ENCODE measurements at places on chromosomes 5 and 9. TPM values are rescaled to one million over a fixed set of nuclear protein-coding genes. Genes with fewer than 3 reads are reported as not detected.

DNA sequence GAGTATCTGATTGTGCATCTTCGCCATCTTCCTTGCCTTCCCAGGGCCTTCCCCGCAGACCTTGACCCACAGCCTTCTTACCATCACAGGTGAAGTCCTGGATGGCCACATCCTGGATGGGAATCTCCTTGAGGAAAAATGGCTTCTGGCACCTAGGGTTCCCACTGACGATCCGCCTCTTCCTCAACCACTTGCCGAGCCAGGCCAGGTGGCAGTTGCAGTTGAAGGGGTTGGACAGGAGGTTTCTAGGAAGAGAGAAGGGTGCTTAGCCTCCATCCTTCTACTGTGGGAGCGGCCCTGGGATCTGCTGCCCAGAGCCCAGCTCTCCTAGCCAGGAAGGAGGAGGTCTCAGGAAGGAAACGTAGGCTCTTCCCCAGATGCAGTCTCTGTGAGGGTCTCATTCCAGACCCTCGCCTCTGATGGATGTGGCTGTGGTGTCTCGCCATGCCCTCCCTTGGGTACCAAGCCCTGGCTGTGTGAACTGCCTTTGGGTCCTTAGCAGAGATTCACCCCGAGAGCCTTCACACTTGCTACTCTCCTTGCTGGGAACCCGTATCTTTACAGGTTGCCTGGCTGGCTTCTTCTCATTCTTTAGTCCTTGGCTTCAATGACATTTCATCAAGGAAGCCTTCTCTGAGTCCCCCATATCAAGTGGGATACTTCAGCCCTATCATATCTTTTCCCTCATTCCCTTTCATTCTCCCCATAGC is 170.4 kb upstream of the PANK3 start:
- no peak for DNase-seq

- no peak for DNase-seq
Measured at GRCh38 chr5:41575110-41575779, 64.8 kb upstream of the PLCXD3 start.

DNA sequence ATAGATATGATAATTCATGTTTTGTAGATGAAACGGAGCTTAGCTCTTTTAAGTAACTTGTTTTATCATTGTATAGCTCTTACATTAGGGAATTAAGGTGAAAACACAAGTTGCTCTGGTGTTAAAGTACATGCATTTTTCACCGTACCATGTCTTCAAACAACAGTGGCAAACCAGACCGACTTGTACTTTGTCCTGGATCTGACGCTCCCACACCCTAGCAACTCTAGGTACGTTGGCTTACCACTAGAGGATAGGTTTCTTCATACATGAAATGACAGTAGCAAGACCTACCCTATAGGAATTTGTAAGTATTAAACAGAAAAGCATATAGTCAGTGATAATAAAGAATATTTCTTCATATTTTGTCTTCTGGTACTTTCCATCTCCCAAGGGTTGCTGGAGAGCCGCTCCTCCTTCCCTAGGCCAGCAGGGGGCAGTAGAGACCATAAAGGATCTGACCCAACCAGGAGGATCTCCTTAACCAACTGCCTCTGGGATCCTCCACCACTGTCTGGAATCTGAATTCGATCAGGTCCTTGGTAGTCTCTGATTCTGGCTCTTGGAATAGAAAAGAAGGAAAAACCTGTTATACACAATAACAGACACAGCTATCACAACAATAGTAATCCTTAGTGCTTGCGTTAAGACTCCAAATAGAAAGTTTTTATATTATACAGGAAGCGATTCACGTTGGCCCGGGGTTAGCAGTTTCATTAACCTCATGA is 136.7 kb downstream of the CAVIN4 start:
- peak; percentile 59 for DNase-seq

The LRRC19 gene
- not detected for total RNA-seq

The CD72 gene
- 9.4 TPM for total RNA-seq
